ENCODE measurements at places on chromosomes 1 and 21.
A peak's percentile ranks its signal among the peaks of the same experiment; 100 is the strongest.

DNA sequence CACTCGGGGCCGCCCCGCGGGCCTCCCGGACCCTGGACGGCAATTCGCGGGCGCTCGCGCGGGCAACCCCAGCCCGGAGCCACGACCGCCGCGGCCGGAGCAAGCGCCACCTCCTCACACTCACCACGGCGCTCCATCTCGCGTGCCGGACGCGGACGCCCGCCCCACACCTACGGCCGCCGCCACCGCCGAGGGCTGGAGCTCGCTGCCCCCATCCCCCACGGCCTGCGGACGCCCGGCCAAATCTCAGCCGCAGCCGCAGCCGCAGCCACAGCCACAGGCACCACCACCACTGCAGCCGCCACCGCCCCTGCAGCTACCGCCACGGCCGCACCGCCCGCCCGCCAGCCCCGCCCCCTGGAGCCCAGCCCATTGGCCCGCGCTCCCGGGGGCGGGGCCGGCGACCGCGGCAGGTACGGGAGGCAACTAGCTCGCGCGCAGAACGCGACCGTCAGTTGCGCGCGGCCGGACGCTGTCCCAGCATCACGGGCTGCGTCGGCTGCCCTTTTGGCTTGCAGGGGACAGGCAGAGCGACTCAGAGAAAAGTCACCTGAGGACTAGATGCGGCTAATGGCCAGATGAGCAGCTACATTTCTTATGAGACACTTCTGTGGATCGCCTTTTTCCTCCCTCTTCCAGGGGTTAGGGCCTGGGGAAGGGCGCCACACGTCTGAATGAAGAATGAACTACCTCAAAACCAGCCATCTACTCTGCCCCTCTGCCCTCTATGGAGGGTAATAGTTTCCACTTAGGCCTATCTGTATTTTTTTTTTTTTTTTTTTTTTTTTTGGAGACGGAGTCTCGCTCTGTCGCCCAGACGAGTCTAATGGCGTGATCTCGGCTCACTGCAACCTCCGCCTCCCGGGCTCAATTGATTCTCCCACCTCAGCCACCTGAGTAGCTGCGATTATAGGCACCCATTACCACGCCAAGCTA is at the start of gene ARHGAP29:
TSS of gene ARHGAP29 (minus strand) at position 294 of the 936 bp plus-strand sequence. CDS start 5,973 bp downstream, outside the sequence.
- peak; percentile 65 for DNase-seq

DNA sequence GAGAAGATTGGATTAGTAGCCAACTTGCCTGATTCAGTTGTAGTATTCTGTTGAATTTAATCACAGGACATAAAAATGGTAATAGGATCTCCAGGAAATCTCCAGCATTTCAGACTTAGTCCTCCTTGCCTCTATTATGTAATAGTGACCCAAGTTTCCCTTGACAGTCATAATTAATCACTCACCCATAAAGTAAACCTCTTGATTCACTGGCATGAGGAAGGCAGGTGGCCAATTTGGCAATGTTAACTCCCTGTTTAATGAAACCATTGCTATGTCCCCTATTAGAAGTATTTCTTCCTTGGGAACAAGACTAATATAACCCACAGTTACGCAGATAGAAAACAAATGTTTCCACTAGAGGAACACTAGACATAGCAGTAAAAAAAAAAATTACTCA is 604.8 kb upstream of the CXADR start:
- peak; percentile 62 for DNase-seq

- no peak for DNase-seq
These were observed 25.9 kb downstream of the KRTAP19-8 start for GRCh38 chr21:31012133-31013089.

DNA sequence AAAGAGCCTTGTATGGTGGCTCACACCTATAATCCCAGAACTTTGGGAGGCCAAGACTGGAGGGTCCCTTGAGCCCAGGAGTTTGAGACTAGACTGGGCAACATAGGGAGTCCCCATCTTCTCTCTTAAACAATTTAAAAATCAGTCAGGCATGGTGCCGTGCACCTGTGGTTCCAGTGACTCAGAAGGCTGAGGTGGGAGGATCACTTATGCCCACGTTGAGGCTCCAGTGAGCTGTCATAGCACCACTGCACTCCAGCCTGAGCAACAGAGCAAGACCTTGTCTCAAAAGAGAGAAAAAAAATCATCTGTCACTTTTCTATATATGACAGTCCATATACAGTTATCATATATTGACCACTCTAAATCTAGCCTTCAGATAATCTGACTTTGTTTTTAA is 658.3 kb downstream of the LTN1 start:
- no peak for DNase-seq

Data from AG10803 (cell line).